Activated T-helper 2 cell treated with anti-CD3 and anti-CD28 coated beads, Interferon-gamma antibody, Interleukin-2, Interleukin-4, amounts not matched to agents 10 μg/mL and 5 μg/mL and 100 μg/mL, durations not matched to agents 14 hours and 24 hours and 36 hours (primary cell): ENCODE measurements at places on chromosomes 6 and 20. TPM values are rescaled to one million over a fixed set of nuclear protein-coding genes. Genes with fewer than 3 reads are reported as not detected.
A peak's percentile ranks its signal among the peaks of the same experiment; 100 is the strongest.

GRCh38 chr6:147906361-147906760 lies 397.9 kb downstream of the SAMD5 start:
- no peaks in the 10 kb centered on the region for H3K4me1 ChIP-seq
- no peak overlapping the region for H3K27ac ChIP-seq
- no peak overlapping the region for H3K4me3 ChIP-seq
- H3K27me3 ChIP-seq: no peaks in the 10 kb centered on the region

GRCh38 chr6:140572129-140572528 lies 1197.7 kb upstream of the CITED2 start:
- H3K4me1 ChIP-seq: peaks cover 23% of the 10 kb centered on the region
- peaks cover 8% of the 10 kb centered on the region for H3K36me3 ChIP-seq
- no peak for DNase-seq
- no peak overlapping the region for H3K4me3 ChIP-seq

- DNase-seq: no peak
- H3K4me1 ChIP-seq: no peaks in the 10 kb centered on the region
- H3K4me3 ChIP-seq: no peak overlapping the region
- no peaks in the 10 kb centered on the region for H3K36me3 ChIP-seq
These were observed 15.9 kb upstream of the ADGRF1 start for GRCh38 chr6:47057830-47058540.

The EYS gene
- not detected in 2 replicates for total RNA-seq

DNA sequence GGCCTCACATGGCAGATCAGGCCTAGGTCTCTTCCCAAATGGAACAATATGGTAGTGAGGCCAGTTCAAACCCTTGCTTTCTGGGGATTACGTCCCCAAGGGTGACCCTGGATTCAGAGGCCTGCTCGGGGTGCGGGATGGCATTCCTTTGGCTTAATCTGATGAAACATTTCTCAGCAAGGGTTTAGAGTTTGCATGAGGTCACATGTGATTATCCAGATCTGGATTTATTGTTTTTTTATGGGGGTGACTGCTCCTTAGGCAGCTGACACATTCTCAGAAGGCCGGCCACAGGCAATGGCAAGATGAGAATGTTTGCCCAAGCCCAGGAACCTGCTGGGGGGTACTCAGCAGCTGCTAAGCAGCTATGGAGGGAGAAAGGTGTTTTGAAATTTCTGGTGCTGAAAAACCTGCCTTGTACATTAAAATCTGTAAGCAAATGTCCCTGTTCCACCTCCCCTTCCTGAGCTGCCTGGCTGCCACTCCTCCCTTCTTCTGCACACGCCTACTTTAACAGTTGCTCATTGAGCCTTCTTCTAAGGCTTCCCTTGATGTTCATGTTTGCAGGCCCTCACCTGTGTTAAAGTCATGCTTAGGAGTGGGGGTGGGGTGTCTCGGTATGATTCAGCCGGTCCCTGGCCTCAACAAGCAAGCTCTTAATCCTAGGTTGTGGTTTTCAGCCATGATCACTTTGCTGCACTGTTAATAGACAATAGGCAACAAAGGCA lies 37.9 kb upstream of the FUCA2 start:
- H3K27ac ChIP-seq: peak overlapping the region; percentile 60
- DNase-seq: peak; percentile 30
- H3K36me3 ChIP-seq: peaks cover 18% of the 10 kb centered on the region
- H3K27me3 ChIP-seq: no peaks in the 10 kb centered on the region
- no peak overlapping the region for H3K4me3 ChIP-seq

DNA sequence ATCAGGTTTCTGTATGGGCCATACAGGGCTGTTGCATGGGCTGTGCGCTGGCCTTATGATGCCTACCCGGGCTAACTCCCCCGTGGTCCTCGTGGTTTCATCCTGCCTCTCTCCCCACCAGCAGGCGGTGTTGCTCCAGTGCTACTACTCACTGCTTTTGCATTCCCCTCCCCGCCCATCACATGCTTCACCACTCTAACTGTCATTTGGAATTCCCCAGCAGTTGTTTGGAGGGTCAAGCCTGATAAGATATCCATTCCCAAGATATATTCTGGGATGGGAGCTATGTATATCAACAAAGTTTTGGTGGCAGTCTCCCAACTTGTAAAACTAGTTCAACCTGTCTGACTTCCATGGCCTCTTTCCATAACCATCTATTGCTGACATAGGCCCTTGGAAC lies 233.2 kb upstream of the SOX4 start:
- no peak overlapping the region for H3K27ac ChIP-seq
- H3K4me3 ChIP-seq: no peak overlapping the region
- DNase-seq: no peak
- no peaks in the 10 kb centered on the region for H3K36me3 ChIP-seq
- no peaks in the 10 kb centered on the region for H3K27me3 ChIP-seq

The SMOC2 gene
- not detected in 2 replicates for total RNA-seq

The HTR1B gene
- total RNA-seq: not detected in 2 replicates

DNA sequence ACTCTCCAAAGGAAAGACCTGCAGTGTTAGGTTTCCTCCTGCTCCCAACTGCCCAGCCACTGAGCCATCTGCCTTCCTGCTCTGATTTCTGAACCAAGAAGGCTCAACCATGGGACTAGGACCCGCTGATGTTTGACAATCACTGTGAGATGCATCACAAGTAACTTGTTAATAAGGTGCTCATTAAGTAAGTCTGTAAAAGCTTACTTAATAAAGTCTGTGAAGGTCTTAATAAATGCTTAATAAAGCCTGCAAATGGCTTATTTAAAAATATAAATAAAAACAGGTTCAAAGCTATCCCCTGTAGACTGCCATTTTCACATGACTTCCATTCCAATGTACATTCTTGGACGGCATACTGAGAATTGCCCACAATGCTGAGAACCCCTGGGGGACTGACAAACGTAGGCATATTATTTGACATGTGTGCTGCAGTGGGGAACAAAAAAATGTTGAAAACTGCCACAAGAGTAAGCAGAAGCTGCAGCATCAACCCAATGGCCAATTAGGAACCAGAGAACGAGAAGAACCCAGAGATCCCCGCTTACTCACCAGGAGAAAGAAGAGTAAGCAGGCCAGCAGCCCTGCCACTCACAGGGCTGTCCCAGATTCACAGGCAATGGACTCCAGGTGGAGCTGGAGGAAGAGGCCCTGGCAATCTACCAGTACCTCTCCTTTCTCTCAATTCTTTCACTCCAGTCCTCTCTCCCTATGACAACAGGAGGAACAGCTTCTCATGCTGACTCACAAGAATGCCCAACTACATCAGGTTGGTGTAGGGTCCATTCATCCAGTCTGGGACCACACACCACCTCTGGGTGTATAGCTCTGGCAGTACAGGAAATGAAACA lies 19.5 kb downstream of the KIF13A start:
- H3K36me3 ChIP-seq: no peaks in the 10 kb centered on the region
- no peak overlapping the region for H3K4me3 ChIP-seq
- no peak for DNase-seq
- no peak overlapping the region for H3K27ac ChIP-seq

DNA sequence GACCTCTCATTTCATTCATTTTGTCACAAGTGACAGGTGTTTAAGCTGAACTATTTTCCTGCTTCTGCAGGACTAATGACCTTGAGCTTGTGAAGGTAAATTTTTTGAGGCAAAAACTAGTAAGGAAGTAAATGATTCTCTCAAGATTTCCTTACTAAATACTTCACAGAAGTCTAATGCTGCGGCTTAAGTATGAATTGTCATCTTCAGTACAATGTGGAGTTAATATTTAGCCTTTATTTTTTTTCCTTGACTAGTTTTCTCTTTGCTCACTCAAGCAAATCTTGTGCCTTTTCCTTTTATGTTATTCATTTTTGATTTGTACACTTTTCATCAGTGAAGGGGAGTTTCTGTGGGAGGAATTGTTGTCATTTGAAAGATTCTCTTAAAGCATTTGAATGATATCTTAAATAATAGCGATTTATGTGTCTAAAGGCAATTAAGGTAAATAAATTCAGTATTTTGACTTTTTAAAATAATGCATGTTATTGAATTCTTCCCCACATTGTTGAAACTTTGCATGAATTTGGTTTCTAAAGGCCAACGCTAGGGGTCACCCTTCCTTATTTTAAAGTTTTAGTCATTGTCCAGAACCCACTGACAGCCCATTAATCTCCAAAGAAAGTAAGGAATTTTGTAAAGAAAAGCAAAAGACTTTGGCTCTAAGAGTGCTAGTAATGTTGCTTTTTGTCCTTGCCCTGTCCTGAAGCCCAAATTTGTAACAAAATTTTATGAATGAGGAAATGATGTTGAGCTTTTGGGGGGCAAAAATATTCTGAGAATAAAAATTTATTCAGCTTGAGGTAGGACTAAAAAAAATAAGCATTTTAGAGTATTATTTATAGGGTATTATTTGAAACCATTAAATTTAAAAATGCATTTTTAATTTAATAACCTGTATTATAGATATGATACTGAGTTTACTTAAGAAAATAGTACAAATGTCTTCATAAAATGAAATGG lies 157.4 kb upstream of the LAMA2 start:
- no peaks in the 10 kb centered on the region for H3K4me1 ChIP-seq
- peaks cover 19% of the 10 kb centered on the region for H3K27me3 ChIP-seq
- no peak for DNase-seq

GRCh38 chr20:64025826-64026412 lies 10.1 kb upstream of the C20orf204 start:
- H3K27me3 ChIP-seq: no peaks in the 10 kb centered on the region
- H3K4me3 ChIP-seq: no peak overlapping the region
- DNase-seq: no peak
- no peaks in the 10 kb centered on the region for H3K4me1 ChIP-seq
- H3K36me3 ChIP-seq: peaks cover 72% of the 10 kb centered on the region
- H3K27ac ChIP-seq: no peak overlapping the region

GRCh38 chr6:116858060-116858459 lies 19.0 kb upstream of the RFX6 start:
- DNase-seq: no peak
- H3K36me3 ChIP-seq: no peaks in the 10 kb centered on the region
- no peak overlapping the region for H3K27ac ChIP-seq

DNA sequence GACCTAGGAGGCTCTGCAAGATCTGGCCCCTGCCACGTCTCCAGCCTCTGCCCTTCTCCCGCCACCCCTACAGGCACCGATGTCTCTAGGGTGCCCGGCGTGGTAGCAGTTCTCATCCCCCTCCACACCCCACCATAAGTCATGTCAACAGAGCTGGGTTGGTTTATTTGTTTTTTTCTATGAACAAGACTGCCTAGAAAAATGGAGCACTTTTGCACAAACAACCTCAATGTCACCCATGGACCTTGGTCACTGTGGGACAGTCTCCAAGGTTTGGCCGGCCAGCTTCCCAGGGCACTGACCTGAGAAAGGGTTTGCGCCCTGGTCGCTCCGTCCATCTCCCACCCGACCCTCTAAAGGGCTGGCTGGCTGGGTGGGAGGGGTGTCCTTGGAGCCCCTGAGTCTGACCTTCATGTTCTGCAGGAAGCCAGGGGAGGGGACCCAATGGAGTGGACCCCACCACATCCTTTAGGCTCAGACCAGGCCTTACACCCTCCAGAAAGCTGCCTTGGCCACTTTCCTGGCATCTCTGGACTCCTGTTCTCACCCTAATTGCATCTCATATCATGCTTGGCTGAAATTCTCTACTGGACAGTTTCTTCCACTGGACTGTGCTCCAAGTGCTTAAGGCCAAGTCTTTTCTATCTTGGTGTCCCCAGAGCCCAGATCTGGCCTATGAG lies 104.8 kb upstream of the PTPN1 start:
- H3K4me1 ChIP-seq: no peaks in the 10 kb centered on the region
- H3K27me3 ChIP-seq: peaks cover 16% of the 10 kb centered on the region
- H3K4me3 ChIP-seq: no peak overlapping the region
- DNase-seq: no peak
- no peaks in the 10 kb centered on the region for H3K36me3 ChIP-seq
- H3K27ac ChIP-seq: no peak overlapping the region

- H3K27ac ChIP-seq: no peak overlapping the region
- no peaks in the 10 kb centered on the region for H3K27me3 ChIP-seq
- H3K4me3 ChIP-seq: no peak overlapping the region
- DNase-seq: no peak
- no peaks in the 10 kb centered on the region for H3K36me3 ChIP-seq
These were observed 252.2 kb downstream of the HACE1 start for GRCh38 chr6:104607501-104607900.

The MCM3 gene
- 213 TPM in 2 replicates for total RNA-seq

- no peak for DNase-seq
- no peak overlapping the region for H3K27ac ChIP-seq
- no peak overlapping the region for H3K4me3 ChIP-seq
- no peaks in the 10 kb centered on the region for H3K36me3 ChIP-seq
- peaks cover 4% of the 10 kb centered on the region for H3K4me1 ChIP-seq
These were observed 16.2 kb upstream of the IYD start for GRCh38 chr6:150352321-150353296.

DNA sequence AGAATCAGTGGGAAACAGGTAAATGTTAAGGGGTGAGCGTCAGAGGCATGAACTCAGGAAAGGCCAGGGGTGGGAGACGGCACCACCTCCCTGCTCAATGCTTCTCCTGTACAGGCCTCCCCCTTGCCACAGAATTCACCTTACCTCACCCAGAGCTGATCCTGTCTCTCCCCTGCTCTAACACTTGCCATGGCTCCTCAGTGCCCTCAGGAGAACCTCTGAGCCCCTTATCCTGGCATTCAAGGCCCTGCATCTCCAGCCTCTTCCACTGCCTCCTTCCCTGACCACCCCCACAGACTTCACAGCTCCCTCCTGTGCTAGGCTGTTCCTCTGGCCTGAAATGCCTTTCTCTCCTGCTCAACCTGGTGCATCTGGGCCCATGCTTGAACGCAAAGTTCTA lies 33.9 kb downstream of the BPIFB1 start:
- H3K36me3 ChIP-seq: no peaks in the 10 kb centered on the region
- H3K4me1 ChIP-seq: no peaks in the 10 kb centered on the region
- H3K27me3 ChIP-seq: peaks cover 5% of the 10 kb centered on the region
- H3K4me3 ChIP-seq: no peak overlapping the region
- H3K27ac ChIP-seq: no peak overlapping the region

DNA sequence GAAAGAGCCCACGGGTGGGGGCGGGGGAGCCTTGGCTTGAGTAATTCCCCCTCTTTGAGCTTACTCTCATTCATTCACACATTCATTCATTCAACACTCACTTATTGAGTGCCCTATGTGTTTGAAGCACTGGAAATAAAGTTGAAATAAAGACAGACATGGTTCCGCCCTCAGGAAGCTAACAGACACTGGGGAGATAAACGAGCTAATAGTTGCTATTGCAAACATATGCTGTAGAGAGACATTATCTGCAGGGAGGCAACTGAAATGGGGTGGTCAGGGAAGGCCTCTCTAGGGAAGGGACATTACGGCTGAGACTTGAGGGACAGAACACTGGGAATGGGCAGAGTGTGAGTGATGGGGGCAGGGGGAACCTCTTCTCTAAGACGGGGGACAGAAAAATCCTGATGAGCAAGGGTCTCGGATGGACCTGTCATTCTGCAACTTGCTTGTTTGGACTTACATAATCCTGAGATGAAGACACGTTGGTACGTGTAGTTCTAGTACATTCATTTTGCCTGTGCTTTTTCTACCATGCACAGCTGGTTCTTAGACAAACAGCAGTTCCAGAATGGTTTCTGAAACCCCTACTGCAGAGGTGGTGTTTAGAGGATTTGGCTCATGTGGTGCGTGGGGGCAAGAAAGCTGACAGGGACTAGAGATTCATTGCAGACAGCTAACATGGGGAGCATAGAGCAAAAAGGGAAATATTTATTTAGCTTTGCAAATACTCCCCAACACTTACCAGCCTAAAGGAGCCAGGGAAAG lies 71.1 kb upstream of the BLCAP start:
- H3K4me3 ChIP-seq: no peak overlapping the region
- no peaks in the 10 kb centered on the region for H3K4me1 ChIP-seq
- peaks cover 15% of the 10 kb centered on the region for H3K27me3 ChIP-seq
- no peaks in the 10 kb centered on the region for H3K36me3 ChIP-seq
- no peak for DNase-seq
- no peak overlapping the region for H3K27ac ChIP-seq
